Activated CD8-positive, alpha-beta memory T cell treated with anti-CD3 and anti-CD28 coated beads for 4 hours (primary cell): ENCODE measurements at places on chromosomes 5 and 9.

DNA sequence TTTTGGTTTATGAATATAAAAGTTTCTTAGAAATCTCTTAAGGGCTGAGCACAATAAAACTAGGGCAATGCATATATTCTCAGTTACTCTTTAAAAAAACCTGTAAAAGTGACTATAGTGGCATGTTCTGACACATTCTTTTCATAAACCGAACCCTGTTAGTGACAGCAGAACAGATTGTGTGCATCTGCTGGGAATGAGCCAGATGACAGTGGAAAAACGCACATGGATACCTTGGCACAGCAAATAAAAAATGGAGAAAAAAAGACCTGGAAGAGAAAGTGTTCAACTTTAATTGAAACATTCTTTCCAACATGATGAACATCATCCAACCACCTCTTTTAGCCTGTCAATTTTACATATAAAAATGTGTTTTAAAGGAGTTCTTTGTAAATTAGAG is 12.7 kb downstream of the MEF2C start:
- no peak for DNase-seq

GRCh38 chr5:166624573-166624972 is 1666.9 kb upstream of the WWC1 start:
- DNase-seq: no peak

DNA sequence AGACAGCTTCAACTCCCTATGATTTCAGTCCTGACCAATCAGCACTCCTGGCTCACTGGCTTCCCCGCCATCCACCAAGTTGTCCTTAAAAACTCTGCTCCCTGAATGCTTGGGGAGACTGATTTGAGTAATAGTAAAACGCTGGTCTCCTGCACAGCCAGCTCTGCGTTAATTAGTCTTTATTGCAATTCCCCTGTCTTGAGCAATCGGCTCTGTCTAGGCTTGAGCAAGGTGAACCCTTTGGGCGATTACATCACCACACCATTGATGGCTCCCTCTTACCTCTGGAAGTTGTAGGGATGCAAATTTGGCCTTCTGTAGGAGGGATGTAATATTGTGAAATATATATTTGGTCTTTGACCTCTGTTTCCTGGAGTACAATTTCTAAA is 2.9 kb upstream of the SLC23A1 start:
- no peak for DNase-seq

DNA sequence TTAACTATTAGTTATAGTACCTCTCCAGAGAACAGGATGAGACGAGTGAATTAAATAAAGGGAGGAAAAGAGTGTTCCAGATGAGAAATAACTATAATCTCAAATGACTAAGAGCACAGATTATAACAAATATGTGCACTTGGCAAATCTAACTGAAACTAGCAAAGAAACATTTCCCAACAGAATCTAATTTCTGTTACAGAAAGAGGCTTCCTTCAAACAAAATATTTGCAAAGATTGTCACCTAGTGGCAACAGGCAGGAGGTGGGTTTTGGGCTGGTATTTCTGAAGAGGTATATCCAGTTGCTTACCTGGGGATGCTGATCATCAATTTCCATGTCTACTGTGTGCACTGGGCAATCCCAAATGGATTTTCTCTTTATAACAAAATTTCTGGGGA is 5.6 kb upstream of the SPDL1 start:
- no peak for DNase-seq

DNA sequence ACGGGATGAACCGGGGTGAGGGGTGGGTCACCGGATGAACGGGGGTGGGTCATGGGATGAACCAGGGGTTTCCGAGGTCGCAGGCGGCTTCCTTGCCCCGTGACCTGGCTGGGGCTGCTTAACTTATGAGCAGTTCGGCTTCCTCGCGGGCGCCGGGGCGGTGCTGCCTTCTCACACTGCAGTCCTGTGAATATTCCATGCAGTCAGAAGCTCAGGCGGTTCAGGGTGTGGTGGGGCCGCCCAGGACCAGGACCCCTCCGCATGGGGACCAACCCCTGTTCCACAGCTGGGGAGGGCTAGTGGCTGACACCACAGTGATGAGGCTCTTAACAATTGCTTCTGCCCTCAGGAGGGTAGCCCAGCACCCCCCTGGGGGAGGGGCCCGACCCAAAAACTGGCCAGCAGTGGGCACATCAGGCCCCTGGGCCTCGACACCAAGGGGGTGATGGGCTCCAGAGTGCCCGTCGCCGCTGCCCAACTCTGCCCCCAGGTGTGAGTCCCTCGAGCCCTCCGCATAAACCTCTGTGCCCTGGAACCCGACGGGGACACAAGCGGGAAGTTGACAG is 30.9 kb upstream of the SLC9A3 start:
- no peak for DNase-seq

- DNase-seq: no peak
These were observed at the start of gene RHOBTB3 for GRCh38 chr5:95730730-95731570. Gene RHOBTB3, plus strand, starts transcription at chr5:95731336. Its CDS starts 347 bp downstream, at chr5:95731683.

- DNase-seq: no peak
These were observed 2.5 kb upstream of the ZNF608 start for GRCh38 chr5:124748687-124749594.

DNA sequence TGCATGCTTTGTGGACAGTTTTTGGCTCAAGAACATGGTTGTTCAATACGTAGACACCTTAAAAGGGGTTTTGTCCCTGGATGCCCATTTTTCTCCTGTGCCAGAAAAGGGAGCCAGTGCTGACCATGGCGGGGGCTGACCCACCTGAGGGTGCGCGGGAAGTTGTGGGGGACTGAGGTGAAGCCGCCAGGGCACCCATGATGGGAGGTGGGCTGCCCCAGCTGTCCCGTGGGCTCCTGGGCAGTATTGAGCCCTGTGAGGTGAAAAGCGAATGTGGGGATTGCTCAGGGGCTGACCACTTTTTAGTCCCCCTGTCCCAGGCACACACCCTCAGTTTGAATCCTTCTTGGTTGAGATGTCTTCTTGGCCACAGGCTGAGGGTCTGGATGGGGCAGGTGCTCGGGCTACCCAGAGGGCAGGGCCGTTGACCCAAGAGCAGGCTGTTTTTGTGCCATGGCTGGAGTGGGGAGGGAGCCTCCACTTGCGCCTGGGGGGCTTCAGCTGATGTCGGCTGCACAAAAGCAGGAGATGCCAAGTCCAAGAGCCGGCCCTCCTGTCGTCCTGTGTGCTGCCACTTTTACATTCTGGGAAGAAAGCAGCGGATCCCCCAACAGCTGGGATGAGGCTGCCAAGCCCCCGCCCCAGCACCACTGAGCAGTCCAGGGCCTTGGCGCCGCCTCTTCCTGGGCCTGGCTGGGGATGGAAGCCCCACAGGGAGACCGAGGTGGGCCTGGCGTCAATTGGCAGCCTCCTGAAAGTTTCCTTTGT is 120.1 kb downstream of the WNK2 start:
- no peak for DNase-seq

DNA sequence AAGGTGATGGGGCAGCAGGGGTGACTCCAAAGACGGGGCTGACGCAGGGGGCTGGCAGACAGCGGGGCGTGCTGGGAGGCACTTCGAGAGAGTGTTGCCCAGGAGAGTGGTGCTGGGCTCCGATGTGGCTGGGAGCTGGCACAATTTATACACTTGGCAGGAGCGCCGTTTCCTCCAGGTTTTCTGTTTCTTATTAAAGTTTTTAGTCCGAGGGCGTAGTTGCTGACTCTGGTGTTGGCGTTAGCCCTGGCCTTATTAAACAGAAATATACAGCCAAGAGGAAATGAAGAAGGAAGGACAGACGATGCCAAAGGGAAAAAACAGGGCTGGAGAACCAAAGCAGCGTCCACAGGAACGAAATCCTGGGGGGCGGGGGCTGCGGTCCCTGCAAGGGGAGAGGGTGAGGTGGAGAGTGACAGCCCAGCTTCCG is 139.6 kb upstream of the PHYKPL start:
- no peak for DNase-seq

DNA sequence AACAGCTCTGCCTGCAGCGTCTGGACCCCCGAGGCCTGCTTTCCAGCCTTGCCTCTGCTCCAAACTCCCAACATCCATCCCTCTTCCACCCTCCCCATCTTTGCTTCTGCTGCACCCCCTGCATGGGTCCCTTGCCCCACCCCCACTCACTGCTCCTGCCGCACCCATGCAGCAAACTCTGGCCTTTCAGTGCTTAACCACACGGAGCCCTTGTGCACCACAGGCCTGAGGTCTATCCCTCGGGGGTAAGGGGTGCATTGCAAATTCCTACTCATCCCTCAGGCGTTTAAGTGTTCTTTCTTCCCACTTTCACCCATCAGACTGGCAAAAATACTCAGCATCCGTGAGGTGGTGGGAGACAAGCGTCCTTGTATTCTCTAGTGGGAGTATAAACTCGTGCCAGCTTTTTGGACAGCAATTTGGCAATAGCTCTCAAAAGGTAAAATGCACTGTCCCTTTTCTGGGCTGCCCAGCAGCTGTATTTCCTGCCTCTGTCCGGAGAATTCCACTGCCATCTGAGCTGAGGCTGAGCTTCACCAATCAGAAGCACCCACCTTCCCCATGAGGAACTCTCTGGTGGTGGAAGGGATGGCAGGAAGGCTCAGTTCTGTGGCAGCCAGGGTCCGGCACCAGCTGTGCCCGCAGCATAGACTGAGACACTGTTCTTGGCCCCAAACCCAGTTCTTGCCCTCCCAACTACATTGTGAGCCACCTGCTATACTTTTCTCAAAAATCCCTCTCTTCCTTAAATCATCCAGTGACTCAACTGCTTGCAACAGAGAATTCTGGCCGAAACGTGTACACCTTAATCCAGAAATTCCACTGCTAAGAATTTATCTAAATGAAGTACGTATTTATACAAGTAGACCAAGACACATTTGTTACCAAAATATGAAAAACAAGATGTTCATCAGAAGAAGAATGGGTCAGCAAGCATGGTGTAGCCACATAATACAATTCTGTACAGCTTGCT is 15.0 kb downstream of the PSMB7 start:
- DNase-seq: no peak

DNA sequence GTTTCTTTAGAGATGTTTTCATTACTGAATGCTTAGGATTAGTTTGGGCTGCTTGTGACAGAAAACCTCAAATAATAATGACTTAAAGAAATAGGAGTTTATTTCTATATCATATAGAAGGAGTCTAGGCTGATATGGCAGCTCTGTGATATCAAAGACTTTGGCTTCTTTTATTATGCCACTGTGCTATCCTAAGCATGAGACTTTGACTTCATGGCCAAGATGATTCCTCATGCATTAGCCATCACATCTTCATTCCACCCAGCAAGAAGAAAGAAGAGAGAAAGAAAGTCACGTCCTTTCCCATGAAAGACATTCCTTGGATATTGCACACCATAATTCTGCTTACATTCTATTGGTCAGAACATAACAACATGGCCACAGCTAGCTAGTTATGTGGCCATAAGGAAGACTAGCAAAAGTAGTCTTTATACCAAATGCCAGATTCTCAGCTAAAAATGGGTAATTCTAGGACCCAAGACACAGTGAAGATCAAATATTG is 76.2 kb downstream of the DAPK1 start:
- no peak for DNase-seq

- no peak for DNase-seq
These were observed 65.3 kb downstream of the OLFM1 start for GRCh38 chr9:135152614-135153334.

DNA sequence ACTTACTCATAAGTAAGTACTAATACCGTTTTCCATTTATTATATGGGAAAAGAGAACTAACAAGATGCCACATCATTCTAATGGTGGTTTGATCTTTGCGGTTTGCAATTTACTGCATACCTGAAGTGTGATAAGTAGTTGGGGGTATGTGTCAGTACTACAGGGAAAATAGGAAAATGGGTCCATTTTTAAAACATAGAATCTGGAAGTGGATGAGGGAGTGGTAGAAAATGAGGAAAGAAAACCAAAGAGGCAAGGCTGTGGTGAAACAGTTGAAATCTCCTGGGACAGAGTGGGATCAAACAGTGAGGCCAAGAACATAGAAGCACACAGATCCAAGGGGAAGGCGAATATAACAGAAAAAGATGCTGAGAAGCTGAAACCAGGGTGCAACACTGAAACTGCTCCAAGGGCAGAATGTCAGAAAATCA is 6.7 kb downstream of the ADAMTSL1 start:
- no peak for DNase-seq

GRCh38 chr9:132049323-132049882 is 30.3 kb downstream of the MED27 start:
- DNase-seq: no peak

- DNase-seq: no peak
These were observed 611.4 kb downstream of the SEMA5A start for GRCh38 chr5:8934455-8934854.

- no peak for DNase-seq
These were observed 227.6 kb upstream of the ANKRD55 start for GRCh38 chr5:56460681-56461191.

- DNase-seq: no peak
These were observed 108.1 kb upstream of the IER5L start for GRCh38 chr9:129285979-129286772.

- DNase-seq: no peak
These were observed 444.3 kb upstream of the PIK3R1 start for GRCh38 chr5:67771221-67771620.

- DNase-seq: no peak
These were observed 14.2 kb downstream of the COMMD10 start for GRCh38 chr5:116098998-116099397.

- DNase-seq: no peak
These were observed 58.4 kb downstream of the COL23A1 start for GRCh38 chr5:178531786-178532185.

GRCh38 chr9:20215552-20215951 is 406.7 kb downstream of the MLLT3 start:
- no peak for DNase-seq

DNA sequence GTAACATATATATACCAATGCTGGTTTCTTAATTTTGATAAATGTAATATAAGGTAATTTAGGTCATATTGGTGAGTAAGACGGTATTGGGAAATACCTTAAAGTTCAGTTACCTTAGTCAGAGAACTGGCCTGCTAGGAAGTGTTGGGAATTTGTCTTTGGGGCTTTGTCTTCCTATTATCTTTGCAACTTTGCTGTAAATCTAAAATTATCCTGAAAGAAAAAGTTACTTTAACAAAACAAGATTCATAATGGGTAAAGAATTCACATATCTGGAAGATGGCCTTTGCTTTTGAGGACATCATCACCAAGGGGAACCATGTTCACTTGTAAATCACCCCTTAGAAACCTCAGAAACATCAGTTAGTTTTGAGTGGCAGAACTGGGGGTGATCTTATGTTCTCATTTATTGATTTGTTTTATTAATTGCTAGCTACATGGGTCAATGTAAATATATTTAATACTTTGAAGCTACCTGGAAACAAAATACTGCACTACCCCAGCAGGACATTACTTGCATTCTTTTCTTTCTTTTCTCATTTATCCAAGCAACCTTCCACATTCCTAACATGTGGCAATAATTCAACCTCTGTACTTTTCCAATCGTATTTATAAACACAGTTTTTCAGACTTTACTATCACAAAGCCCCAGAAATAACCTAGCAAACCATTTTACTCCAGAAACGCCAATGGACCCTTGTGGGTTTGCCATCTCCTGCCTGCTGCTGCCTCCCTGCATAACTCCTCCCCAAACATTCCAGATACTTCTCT is 41.4 kb downstream of the GLIS3 start:
- DNase-seq: no peak

DNA sequence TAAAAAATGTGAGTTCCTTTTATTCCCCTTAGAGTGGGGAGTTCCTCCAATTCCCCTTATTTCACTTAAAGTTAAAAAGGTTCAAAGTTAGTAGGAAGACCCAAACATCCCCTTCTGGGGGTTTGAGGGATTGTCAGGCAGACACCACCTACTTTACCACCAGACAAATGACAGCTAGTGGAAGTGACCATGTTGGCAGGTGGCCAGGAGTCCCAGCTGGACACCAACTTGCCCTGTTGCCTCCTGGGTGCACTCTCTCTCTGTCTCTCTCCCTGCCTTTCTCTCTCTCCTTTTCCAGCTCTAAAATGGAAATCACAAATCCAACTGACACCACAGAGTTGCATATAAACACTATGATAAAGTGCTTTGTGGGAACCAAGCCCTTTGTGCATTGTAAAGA is 307.7 kb upstream of the TLE4 start:
- no peak for DNase-seq
